DMS53 (cell line): ENCODE measurements at places on chromosomes 6 and 20.

DNA sequence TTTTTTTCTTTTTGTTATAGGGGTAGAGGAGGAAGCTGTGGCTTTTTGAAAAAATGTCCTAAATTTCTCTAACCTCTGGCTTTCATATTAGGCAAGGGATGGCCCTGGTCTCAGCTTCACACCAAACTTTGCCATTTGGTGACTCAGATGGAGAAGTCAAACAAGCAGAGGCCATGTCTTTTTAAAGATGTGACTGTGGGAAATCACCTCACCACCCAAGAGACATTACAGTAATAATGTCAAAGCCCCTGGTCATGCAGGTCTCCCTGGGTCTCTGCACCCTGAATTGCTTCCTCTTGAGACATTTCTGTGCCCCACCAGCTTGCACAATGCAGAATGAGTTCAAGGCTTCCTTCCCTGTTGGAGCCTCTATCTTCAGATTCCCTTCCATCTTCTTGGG is 39.5 kb upstream of the ADGRF5 start:
- no peak for DNase-seq

GRCh38 chr6:32700391-32701040 is 34.1 kb upstream of the HLA-DQB1 start:
- DNase-seq, result peak; percentile 78

- peak; percentile 99 for DNase-seq
These were observed 1.7 kb upstream of the TREM1 start for GRCh38 chr6:41288030-41288753.

DNA sequence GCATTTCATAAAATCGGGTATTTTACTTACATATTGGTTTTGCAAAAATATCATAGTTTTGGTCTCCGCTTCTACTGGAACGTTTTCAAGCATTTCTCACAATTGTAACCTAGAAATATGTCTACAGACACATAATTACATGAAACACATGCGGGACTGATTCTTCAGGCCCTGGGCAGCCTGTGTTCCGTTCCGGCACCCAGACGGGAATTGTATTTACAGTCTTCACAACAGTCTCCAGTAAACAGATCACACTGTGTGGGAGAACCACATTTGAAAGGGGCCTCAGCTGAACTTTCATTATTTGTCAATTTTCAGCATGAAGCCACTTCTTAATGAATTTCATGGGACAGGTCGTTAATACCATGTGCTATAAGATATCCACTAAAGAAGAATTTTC is 196.9 kb downstream of the DST start:
- no peak for DNase-seq

DNA sequence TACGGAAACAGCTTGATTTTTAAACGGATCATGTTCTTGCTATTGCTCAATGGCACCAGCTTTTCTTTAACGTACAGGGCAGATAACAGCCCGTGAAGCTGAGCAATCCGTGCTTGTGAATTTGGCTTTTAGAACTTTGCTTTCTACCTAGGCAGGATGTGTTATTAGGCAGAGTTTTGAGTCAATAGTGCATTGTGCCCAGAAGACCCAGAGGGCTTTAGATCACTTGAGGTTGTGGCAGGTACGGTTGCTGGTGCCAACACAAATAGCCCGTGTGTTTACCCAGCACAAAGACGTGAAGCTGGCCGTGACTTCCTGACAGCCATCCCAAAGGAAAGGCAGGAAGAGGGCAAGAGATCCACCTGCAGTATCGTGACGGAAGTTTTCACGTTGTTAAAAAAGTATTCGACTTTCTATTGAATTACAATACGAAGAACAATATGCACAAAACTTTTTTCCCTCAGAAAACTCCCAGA is 117.4 kb upstream of the FRMD1 start:
- peak; percentile 95 for DNase-seq

GRCh38 chr6:166769648-166770047 is 142.6 kb upstream of the RPS6KA2 start:
- no peak for DNase-seq

GRCh38 chr20:43542161-43542560 is 16.7 kb upstream of the SGK2 start:
- no peak for DNase-seq

- peak; percentile 74 for DNase-seq
These were observed 11.8 kb downstream of the TMEM14B start for GRCh38 chr6:10759312-10759839.

GRCh38 chr6:5673019-5673790 is 333.5 kb downstream of the NRN1 start:
- DNase-seq, result no peak

DNA sequence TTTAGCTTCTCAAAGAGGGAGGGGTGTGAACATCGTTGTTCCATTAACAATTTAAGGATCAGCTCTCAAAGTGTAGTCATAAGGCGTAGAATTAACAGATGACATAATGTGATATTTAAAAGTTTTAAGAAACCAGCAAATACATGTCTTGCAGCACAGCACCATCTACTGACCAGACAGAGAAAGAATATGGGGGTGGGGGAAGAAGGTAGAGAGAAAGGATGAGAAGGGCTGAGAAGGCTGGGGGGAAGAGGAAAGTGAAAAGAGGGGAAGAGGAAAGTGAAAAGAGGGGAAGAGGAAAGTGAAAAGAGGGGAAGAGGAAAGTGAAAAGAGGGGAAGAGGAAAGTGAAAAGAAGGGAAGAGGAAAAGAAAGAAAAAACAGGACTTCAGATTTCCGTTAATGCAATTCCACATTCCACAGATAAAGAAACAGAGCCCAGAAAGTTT is 80.9 kb downstream of the HAO1 start:
- peak; percentile 82 for DNase-seq
